Stimulated activated CD8-positive, alpha-beta memory T cell treated with anti-CD3 and anti-CD28 coated beads, Interleukin-7, amount 100 ng/mL, for 4 hours (primary cell): ENCODE measurements at places on chromosomes 6 and 20.

GRCh38 chr20:60759651-60760050 lies 492.4 kb upstream of the CDH4 start:
- DNase-seq, result no peak

GRCh38 chr6:54403096-54403495 lies 94.9 kb downstream of the TINAG start:
- no peak for DNase-seq

DNA sequence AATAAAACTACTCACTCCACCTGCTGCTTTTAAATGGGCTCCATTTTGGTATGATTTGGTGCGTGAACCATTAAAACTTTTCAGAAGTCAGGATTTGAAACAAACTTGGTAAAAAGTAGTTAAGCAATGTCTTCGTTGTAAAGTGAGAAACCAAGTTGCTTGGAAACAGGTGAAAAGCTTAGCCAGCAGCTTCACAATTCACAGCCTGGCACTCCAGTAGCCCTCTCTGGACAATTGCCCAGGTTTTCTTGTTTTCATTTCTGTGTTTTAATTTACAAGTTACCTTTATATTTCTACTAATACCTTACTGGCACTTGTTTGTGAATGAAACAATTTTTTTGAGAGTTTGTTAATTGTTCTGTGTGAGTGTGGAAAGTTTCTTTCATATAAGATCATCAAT lies 12.8 kb downstream of the NT5E start:
- DNase-seq, result no peak

DNA sequence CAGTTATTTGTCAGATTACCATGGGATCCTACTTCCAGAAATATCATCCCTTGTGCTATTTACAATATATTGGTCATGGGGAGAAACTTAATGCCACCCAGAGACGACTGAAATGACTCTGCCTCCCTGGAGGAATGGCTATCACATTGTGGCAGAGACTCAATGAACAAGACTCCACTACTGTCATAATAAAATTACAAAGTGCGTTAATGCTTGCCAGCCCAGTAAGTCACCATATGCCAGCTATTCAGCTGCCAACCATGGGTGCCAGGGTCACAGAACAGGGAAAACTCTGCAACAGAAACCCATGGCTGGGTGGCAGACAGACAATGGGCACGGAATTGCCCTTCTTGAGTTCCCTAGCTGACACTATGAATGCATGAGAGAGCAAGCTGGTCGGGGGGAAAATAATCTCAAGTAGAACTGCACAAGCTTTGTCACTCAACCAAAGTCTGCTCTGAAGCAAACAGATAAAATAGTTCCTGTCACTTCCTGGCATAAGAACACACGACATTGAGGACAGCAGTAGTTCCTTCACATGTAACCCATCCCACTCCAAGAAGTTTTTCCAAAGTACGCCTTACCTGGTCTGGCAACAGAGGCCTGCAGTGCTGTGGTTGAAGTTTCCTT lies 32.1 kb downstream of the TP53INP2 start:
- no peak for DNase-seq

DNA sequence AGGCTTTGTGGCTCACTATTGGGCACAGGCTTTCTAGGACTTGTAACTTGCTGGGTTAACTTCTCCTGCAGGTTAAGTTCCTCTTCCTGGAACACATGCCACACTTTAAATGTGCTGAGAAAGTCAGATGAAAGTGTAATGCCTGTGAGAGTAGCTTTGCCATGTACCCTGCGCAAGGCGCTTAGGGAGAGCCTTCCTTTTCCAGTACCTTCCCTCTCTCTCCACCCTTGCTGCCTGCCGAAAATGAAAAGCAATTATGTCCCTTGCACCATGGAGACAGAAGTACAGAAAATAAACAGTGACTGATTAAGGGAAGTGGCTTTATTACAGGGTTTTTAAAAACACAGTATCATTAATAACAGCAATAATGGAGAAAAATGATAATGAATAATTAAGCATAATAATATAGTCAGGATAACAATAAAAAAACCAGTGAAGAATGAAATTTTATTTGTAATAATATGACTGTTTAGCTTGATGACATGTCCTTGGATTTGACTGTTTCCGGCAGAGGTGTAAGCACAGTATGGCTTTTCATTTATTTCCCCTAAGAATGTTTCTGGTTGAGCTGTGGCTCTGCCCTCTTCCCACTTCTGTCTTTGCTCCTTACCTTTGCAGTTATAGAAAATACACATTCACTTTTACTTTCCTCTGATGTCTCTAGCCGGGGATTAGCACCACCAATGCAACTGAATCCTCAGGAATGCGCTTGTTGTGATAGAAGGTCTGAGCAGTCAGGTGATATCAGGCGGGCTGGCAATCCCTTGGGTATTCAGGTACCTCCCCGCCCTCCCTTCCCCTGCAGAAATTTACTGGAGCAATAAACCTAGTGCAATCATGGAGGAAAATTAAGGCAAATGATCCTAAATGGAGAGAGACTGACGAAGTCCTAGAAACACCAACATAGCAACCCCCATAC lies 472.3 kb upstream of the CITED2 start:
- DNase-seq, result no peak

- DNase-seq, result no peak
Measured at GRCh38 chr6:33613795-33614168, 7.3 kb upstream of the ITPR3 start.

DNA sequence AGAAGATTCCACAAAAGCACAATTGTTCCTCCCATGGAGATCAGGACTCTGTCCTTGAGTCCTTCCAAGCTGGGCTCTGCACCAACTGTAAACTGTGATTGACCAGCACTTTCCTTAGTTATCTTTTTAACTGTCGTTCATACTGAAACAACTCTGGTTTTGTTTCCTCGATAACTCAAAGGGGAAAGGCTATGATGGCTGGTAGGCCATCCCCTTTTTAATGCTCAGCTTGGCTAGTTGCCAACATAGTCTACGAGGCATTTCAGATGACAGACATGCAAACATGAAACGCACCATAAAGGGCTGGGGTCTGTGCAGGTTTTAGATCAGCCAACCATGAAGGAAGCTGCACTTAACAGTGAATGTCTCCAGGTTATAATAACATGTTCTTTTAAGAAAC lies 497.1 kb upstream of the ARID1B start:
- no peak for DNase-seq

DNA sequence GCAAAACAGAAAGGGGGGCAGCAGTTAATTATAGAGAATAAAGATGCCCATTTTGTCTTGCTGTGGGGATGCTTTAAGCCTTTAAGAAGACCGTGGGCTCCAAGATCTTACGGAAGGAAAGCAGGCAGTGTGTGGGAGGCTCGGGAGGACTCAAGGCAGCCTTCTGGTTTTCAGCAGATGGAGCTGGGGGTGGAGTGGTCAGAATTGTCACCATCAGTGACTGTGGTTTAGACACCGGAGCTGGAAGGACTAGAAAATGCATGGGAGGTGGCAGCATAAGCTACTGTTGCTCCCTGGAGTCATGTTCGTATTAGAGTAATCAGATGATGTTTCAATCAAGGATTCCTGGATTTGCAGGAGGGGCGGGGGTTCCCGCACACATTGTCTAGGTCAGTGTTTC lies 3.7 kb downstream of the PHACTR1 start:
- no peak for DNase-seq

DNA sequence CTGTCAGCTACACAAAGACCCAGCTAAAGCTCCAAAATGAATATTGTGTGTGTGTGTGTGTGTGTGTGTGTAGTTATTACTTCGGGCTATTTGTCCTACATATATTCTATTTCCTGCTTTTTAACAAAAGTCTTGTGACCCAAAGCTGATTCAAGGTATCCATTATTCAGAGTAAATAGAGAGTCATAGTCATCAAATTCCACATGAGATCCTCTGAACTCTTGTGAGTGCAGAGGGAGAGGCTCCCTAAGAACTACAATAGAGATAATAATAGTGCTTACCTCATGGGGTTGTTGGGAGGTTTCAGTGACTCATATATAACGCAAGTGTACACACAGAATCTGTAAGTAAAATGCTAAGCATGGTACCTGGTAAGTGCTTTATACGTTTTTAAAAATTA lies 95.6 kb upstream of the SHLD1 start:
- DNase-seq, result no peak

- no peak for DNase-seq
Measured at GRCh38 chr6:79600812-79601609, 30.1 kb upstream of the SH3BGRL2 start.

DNA sequence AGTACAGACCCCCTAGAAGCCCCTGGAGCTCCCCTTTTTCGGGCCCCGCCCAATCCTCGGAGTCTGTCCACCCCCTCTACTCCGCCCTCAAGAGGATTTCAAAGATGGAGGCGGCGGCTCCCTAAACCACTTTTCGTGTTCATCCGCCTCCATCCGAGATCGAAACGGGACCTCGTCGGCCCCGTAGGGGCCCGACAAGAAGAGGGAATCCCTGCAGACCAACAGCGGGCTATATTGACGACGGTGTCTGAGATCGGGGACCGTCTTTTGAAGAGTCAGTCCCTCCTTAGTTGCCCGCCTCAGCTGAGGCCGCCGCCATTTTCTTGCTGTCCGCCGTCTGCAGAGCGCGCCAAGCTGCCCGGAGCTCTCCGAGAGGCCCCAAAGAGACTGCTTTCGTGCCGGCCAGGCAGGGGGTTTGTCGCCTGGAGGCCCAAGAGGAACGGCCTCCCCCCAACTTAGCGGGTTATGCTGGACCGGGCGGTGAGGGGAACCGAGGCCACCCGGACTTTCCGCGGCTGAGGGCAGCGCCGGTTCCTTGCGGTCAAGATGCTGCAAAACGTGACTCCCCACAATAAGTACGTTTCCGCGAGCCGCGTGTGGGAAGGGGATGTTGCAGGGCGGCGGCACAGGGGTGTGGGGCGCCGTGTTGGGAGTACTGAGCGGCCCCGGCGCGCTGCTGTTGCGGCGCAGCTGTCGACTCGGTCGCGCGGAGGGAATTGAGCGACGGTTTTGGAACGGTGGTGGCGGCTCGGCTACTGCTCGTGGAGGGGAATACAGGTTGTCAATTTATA lies 4.2 kb downstream of the BRD2 start:
- no peak for DNase-seq

DNA sequence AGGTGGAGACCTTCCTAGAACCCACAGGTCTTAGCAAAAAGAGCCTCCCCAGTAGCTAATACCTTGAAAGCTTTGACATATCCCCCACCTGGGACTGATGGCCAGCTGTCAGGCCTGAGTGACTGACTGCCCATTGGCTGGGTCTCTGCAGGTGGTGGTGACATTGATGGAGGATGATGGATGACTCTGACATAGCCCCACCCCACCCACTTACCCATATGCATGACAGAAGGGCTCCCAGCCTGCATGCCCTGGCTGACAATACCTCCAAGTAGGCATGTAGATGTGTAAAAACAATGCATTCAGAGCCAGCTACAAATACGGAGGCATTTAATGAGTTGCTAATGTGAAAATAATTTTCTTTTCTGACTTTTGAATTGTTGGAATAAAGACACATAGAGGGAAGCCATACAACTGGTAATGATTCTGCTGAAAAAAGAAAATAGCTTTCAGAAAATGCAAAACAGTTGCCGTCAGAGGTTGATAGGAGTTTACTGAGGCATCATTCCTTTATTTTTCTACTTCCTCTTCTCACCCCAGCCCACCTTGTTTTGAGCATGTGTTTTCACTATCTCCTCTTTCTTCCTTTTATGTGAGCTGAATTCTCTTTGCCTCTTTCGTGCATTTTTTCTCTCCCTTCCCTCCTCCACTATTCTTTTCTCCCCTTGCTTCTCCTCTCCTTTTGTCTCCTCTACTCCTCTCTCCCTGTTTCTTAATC lies 70.6 kb downstream of the OLIG3 start:
- no peak for DNase-seq

- DNase-seq, result no peak
Measured at GRCh38 chr6:156554160-156554559, 223.0 kb upstream of the ARID1B start.

DNA sequence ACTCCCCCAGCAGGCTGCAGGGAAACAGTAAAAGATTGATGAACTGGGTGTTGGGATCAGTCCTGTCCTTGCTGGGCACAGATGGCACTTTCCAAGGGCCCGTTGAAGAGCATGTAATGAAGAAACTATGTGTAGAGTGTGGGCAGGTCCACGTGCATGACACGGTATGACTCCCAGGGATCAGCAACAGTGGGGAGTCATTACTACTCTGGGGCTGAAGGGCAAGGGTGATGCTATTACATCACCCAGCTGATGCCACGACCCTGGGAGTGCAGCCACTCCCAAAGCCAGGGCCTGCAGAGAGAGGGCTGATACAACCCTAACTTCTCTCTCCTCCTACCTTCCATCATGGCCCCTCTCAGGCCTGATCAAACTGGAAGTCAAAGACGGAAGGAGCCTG lies 20.1 kb downstream of the KCNK17 start:
- no peak for DNase-seq

GRCh38 chr6:40510442-40510841 lies 76.7 kb downstream of the LRFN2 start:
- no peak for DNase-seq

DNA sequence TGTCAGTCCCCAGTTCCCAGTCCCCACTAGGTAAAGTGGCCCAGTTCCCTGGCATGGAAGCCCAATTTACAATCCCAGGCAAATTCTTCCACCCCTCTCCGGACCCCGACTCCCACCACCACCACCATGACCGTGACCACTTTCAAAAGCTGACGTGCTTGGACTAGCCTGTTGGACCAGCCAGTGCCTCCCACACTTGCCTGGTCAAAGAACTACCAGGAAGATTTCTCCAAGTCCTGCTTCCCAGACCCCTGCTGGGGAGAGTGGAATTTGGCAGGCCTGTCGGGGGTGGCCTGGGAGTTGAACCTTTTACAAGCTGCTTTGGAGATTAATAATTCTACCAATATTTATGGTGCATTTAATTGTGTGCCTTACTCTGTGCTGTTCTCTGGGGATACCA lies 1.4 kb upstream of the PTPRT start:
- DNase-seq, result no peak

GRCh38 chr6:163250116-163250515 lies 164.4 kb upstream of the QKI start:
- no peak for DNase-seq

DNA sequence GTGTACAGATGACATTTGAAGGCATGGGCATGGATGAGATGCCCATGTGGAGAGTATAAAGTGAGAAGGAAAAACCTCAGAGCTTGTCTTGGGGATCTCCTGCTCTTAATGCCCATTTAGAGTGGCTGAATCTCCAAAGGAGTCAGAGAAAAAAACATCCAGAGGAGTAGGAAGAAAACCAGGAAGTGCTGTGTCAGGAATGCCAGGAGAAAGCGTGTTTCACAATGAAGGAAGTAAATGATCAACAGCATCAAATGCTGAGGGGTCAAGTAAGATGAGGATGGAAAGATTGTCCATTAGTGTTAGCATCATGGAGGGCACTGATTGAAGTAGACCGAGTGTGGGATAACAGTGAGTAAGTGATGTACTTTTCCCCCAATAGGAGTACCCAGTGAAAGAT lies 56.1 kb downstream of the FIG4 start:
- no peak for DNase-seq

DNA sequence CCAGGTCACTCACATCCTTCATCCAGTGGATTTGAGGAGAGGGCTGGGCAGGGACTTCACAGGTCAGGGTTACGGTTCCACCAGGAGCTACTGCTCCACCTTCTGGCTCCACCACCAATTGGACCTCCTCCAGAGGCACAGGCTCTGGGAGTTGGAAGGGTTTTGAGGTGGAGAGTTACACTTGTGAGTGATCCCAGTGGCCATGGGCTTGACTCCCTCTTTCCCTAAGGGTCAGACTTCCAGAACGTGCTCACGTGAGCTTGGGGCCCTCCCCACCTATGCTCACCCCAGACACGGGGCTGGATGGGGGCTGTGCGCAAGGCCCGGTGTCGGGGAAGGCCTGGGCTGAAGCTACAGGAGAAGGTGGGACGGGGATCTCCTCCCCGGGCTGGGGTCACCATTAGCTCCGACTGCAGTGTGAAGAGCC lies 1.5 kb downstream of the AGER start:
- DNase-seq, result no peak

- DNase-seq, result no peak
Measured at GRCh38 chr6:29255530-29255929, 46.0 kb upstream of the OR14J1 start.

GRCh38 chr6:16236631-16237199 lies 1.7 kb upstream of the GMPR start:
- no peak for DNase-seq
